ENCODE measurements at places on chromosomes 12 and 14.
A peak's percentile ranks its signal among the peaks of the same experiment; 100 is the strongest.

DNA sequence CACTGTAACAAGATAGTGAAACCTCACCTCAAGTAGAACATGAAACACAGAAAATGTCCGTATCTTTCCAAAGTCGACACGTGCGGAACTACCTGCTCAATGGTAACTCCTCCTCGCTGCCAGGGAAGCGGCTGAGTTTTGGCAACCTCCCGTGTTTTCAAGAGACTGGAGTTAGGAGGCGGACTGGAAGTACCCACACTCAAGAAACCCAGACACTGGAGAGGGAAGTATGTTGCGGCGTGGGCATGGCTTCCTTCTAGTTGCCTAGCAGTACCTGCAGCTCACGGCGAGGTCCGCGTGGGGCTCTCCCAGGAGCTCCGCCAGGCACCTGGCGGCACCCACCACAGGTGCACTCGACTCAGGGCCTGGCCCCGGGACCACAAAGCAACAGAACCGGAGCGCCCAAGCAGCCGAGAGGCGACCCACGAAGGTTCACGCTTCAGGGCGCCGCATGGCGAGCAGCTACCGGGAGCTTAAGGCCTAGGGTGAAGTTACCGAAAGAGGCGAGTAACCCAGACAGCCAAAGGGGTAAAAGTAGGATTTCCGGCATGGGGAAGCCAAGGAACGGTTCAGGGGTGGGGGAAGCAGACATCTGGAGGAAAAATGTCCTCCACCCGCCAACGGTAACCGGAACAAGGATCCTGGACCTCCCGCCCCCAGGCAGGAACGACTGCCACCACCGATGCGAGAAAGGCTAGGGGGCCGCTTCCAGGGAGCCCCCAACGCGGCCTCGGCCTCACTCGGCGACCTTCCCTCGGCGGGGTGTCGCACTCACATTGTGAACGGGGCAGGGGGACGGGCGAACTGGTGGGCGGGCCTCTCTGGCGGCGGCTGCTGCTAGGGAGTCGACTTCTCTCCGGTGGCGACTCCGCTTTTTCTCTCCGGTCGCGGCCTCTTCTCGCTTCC, 608 bp downstream of the PTGES3 start:
- peak; percentile 56 for DNase-seq

DNA sequence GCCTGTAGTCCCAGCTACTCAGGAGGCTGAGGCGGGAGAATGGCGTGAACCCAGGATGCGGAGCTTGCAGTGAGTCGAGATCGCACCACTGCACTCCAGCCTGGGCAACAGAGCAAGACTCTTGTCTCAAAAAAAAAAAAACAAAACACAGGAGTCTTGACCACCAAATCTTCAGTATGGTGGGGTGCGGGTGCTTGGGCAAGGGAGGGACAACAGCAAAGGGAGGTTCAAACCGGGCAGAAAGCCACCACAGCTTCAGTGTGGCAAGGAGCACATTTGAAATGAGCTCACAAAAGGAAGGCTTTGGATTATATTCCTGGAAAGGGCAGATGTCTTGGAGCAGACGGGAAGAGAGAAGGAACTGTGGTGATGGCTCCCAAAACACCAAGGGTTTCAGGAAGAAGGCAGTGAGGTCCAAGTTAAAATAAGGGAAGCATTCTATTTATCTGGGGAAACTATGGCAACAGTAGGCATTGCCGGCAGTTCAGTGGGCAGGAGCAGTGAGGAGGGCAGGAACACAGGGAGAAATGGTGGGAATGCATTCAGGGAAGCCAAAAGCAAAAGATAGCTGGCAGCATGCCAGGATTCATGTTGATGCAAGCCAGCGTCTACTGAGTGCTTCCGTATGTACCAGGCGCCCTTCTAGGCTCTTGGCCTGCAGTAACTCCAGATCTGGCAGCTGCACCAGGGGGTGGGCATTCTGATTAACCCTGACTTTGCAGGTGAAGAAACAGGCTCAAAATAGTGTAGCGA, 51.0 kb upstream of the SRSF5 start:
- no peak for DNase-seq

DNA sequence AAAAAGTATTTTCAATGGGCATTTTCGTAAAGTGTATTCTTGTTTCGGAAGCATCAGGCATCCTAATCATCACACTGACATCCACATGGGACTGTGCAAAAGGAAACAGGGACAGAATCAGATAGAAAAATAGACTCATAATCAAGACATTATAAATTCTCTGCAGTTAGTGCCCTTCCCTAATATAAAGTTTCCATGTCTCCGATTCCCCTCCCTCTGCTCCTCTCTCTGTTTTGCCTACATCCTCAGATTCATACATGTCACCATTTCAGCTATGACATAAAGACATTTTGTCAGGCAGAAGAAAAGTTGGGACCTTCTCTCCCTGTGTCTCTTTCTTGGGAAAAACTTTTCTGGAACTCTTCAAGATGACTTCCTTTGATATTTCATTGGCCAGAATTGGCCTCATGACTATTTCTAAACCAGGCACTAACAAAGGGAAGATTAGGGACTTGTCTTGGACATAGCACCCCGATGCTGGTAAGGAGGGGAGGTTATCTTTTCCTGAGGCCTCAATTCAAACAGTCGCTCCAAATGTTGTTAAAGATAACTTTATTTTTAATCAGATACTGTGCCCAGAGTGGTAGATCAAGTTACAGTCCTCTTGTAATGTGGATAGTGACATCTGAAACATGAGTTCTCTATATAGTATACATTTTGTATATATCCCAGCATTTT, 212.1 kb upstream of the BTG1 start:
- no peak for DNase-seq

DNA sequence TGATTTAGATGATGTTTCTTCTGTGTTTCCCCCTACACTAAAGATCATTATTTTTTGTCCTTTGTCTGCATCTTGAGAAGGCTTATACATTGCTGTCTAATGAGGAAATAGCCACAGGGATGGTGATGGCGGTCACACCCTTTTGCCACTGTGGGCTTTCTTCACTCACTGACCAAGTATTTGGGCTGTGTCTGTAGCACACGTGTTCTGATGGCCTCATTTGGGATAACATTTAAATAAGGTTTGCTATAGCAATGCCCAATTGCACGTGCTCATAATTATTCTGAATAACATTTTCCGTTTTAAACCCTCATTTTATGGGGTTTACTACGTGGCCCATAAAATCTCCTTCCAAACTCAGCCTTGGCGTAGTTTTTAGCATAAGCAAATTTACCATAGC, 230.3 kb upstream of the PRICKLE1 start:
- no peak for DNase-seq

DNA sequence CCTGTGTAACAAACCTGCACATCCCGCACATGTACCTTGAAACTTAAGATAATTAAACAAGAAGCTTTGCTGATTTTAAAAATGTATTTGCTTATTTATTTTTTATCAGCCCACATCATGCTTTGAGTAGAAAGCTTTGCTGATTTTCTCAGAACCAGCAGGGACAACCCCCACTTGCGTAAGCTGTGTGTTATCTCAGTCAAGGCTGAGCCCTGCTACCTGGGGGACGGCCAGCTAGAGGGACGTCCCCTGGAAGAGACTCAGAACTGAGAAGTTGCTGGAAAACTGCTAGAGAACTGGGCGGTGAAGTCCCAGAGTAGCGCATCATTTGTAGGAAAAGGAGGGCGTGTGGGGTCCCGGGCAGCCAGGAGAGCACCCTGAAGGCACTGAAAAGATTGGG, 4.1 kb upstream of the PLEK2 start:
- no peak for DNase-seq

GRCh38 chr14:61475316-61475715, 153.9 kb downstream of the PRKCH start:
- DNase-seq: no peak

DNA sequence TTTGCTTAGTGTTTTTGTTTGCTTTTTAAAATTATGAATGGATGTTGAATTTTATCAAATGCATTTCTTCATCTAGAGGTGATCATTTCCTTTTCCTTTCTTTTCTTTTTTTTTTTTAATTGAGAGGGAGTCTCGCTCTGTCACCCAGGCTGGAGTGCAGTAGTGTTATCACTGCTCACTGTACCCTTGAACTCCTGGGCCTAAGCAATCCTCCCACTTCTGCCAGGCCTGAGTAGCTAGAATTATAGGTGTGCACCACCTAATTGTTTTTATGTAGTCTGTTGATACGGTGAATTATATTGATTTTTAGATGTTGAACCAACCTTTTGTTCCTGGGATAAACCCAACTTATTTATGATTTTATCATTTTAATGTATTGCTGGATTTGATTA, 1.5 kb upstream of the CDKL1 start:
- DNase-seq: no peak

- no peak for DNase-seq
Observed at GRCh38 chr12:110039085-110039807, 9.1 kb downstream of the C12orf76 start.

GRCh38 chr12:179131-179884, 34.6 kb downstream of the SLC6A12 start:
- no peak for DNase-seq

DNA sequence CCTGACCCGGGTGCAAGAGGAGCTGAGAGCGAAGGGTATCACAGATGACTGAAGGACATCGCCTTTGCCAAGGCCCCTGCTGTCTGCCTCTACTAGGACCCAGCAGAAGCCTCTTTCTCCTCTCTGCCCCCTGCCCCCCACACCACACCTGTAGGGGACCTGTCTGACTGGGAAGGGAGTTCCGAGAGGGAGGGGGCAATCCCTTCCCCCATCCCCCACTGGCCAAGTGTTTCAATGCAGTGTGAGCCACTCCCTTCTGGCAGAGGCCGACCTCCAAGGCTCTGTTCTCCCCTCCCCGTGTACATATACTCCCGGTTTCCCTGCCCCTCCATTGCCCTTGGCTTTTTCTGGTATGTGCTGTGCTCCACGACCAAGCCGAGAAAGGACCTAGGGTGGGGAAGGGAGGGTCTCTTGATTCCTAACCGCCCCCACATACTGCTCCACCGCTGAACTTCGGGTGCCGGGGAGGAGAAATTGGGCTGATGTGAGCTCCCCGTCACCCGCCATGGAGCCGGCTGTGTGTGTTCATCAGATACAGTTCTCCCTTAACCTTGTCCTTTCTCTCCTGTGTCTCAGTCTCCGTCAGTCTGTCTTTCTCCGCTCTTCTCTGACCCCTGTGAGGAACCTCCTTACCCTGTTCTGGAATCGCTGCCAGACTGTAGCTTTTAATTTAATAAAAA, 2.0 kb upstream of the ARHGEF25 start:
- DNase-seq: no peak

DNA sequence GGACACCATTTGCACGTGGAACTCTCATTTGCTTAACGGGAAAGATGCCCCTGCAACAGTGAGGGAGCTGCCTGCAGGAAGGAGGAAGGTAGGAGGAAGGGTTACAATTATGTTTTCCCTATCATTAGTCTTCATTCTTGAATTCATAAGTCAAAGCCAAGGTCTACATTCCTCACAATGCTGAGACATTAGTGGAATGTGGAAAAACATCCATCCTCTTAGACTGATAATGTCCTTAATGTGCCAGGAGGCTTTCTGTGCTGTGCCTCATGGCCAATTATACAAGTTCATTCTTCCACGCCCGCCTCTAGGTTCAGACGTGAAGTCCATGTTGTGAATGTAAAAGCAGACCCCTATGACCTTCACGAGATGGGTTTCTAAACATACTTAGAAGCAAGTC, 1212.4 kb upstream of the TMEM132C start:
- DNase-seq: no peak

GRCh38 chr14:58793131-58793740, 155.5 kb downstream of the DACT1 start:
- no peak for DNase-seq

GRCh38 chr14:103738701-103739451, 23.3 kb downstream of the ZFYVE21 start:
- no peak for DNase-seq

- peak; percentile 8 for DNase-seq
Observed at GRCh38 chr12:94204499-94205247, 56.3 kb downstream of the PLXNC1 start.

DNA sequence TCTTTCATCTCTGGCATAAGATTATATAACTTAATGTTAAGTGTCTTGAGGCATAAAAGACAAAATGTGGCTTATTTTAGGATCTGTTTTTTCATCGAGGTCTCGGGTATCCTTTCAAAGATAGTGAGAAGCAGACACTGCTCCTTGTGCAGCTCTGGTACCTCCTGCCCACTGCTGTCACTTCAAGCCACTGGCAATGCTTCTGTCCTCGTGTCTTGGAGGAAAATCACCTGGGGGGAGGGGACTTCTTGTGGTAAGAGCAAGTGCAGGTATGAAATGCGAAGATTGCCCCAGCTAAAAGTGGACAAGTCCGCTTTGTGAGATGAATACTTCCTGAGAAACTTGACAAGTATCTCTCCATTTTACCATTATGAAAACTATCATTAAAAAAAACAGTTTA, 37.8 kb upstream of the DYNC1H1 start:
- no peak for DNase-seq

- DNase-seq: no peak
Observed at GRCh38 chr12:114747012-114747858, 63.3 kb upstream of the TBX3 start.

- DNase-seq: no peak
Observed at GRCh38 chr14:24851837-24852236, 198.1 kb downstream of the STXBP6 start.

GRCh38 chr14:65826946-65827345, 414.4 kb downstream of the FUT8 start:
- no peak for DNase-seq

- no peak for DNase-seq
Observed at GRCh38 chr12:120156315-120157259, 37.9 kb downstream of the GCN1 start.

GRCh38 chr14:33811721-33812120, 139.2 kb downstream of the EGLN3 start:
- DNase-seq: no peak

DNA sequence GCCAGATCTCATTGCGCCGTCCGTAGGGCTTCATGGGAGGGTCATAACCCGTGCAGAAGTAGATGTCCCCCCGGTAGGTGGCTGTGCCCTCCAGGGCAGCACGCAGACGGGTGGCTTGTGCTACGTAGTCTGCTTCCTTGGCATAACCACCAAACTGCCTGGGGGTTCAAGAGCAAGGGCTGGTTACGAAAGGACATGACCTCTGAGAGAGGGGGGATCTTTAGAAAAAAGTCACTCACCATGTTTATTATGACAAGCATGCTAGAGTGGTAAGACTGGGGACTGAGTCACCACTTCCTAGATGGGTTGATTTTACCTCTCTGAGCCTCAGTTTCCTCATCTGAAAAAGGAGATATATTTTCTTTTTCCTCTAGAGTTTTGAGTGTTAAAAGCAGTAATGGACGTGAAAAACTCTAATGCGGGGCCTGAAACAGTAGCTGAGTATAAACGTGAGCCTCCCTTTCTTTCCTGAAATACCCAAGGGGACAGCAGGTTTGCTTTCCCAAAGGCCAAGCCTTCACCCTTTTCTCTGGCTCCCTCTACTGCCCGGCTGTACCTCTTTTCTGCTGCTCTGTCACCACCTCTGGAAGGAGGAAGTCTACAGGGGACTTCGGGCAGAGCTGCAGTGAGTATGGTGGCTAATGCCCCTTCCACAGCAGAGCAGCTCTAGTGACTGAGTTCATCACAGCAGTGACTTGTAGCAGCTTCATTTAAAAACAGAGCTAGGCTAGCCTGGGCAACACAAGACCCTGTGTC, 23.5 kb upstream of the GPRC5D start:
- no peak for DNase-seq

DNA sequence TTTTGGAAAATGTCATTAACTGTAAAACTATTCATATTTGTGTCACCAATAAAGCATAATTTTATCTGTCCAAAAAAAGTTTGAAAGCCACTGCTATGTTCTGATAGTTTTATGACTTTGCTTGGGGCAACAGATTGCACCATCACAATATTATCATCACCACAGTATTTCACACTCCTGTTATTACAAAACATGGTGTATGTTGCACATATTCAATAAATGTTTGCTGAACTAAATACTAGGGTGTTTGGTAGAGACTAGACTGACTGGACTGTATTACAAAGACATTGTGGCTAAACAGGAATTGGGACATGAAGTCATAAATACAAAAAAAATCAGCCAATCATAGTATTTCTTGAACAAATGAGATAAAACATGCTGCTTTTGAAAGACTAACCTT, 55.1 kb downstream of the PAWR start:
- DNase-seq: no peak

Measured in stimulated activated CD4-positive, alpha-beta T cell treated with anti-CD3 and anti-CD28 coated beads, Interleukin-1b, Interleukin-23, amount 100 ng/mL, for 48 hours (primary cell).